ENCODE measurements at places on chromosomes 2 and 18. TPM values are rescaled to one million over a fixed set of nuclear protein-coding genes. Genes with fewer than 3 reads are reported as not detected.

The UGT1A9 gene
- not detected for total RNA-seq

The GREB1 gene
- 3.7 TPM for total RNA-seq

The MTX2 gene
- total RNA-seq, result 55.4 TPM

The KCNE4 gene
- 2.4 TPM for total RNA-seq

The IL36RN gene
- not detected for total RNA-seq

The SCYGR3 gene
- total RNA-seq, result not detected

The CERKL gene
- 1.6 TPM for total RNA-seq

The C2orf72 gene
- 27.7 TPM for total RNA-seq

The CENPA gene
- 1.2 TPM for total RNA-seq

The MSTN gene
- 0.82 TPM for total RNA-seq

The SNRPD1 gene
- total RNA-seq, result 34.2 TPM

The ALKAL2 gene
- 2.0 TPM for total RNA-seq

The FHOD3 gene
- 46.9 TPM for total RNA-seq

The ACMSD gene
- total RNA-seq, result not detected

The TTC39C gene
- total RNA-seq, result 54.2 TPM

The C2orf15 gene
- total RNA-seq, result 4.5 TPM

The POMC gene
- total RNA-seq, result 1.2 TPM

The CFC1 gene
- total RNA-seq, result 0.41 TPM

The PAX8 gene
- under 0.01 TPM for total RNA-seq

The ANKRD62 gene
- total RNA-seq, result not detected

The SERPINB12 gene
- total RNA-seq, result not detected

The POTEC gene
- total RNA-seq, result under 0.01 TPM

The KLHL41 gene
- 4.1 TPM for total RNA-seq

The NEB gene
- 0.41 TPM for total RNA-seq

The CBLN2 gene
- total RNA-seq, result 280 TPM

The LRRC30 gene
- total RNA-seq, result not detected

The UPP2 gene
- total RNA-seq, result 1.6 TPM

The CCDC93 gene
- total RNA-seq, result 25.7 TPM

The CRYBA2 gene
- not detected for total RNA-seq

The ACSL3 gene
- total RNA-seq, result 250 TPM

Measured in frontal cortex (tissue), 4 donors.